Mucosa of descending colon (tissue), 3 donors: ENCODE measurements at places on chromosomes 3 and 15. TPM values are rescaled to one million over a fixed set of nuclear protein-coding genes. Genes with fewer than 3 reads are reported as not detected.

DNA sequence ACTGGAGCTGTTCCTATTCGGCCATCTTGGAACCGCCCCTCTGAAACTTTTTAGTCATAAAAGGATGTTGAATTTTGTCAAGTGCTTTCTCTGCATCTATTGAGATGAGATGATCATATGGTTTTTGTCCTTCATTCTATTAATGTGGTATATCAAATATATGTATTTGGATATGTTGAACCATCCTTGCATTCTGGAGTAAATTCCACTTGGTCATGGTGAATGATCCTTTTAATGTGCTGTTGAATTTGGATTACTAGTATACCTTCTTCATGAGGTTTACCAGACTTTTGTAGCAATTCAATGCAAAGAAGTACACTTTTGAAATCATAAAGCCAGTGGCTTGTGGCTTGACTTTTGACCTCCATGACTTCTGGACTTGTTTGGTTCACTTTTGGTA, 33.4 kb upstream of the XRN1 start:
- no peak for DNase-seq

DNA sequence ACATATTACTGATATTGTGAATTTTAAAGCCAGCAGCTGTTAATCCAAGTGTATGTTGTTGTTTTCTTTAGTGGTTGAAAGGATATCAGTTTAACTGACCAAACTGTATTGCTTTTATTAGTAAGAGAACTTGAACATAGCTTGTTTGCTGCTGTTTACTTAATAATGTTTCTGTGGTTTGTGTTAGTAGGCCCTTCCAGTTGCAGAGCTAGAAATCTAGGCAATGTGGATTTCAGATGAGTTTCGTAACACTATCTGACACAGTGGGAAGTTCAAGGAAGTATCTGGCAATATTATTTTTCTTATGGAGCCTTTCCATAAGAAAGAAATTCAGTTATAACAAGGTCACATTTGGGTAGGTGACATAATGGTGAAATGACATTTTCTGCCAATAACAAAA, 18.5 kb downstream of the ZNF609 start:
- DNase-seq, result no peak

CATSPER2 gene
- total RNA-seq, result 10.8 TPM

DNA sequence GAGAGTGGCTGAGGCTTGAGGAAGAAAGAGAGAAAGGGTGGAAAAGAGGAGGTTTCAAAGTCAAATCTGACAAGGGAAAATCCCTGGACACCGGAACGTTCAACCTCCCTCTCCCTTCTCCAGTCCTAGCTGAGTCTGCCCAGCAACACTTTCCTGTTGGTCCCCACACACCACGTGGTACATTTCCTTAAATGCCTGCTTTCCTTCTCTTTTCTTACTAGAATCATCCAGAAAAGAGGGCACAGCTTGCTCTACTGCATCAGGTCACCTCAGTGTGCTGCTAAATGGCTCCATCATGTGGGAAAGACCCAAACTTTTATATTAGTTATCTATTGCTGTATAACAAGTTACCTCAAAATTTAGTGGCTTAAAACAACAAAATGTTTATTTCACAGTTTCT, 181.2 kb downstream of the NECTIN3 start:
- DNase-seq, result no peak

DNA sequence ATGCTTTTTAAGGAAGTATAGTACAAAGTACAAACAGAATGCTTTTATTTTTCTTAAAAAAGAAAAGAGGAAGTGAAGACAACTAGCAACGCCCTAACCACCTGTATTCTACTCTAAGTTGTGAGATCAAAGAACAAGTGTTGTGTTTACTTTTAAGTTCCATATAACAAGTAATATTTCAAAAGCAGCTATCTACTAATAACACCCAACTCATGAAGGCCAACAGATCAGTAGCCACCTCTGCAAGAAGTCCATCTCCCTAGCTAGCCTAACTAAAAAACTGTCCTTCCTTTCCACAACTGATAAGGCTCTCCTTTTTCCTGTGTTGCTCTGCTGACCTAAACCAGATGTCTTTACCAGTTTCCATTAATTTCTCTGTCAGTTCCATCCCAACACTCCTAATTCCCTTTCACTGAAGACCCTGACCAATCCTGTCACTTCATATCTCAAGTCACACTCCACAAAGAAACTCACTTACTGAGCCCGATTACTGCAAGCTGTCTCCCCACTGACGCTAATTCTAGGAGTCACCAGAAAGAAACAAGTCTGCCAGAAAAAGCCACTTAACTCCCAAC, 26.9 kb downstream of the PHC3 start:
- DNase-seq, result no peak

GRCh38 chr3:184740509-184741258, 28.8 kb upstream of the MAGEF1 start:
- no peak for DNase-seq

GRCh38 chr3:42099020-42099765, 8.0 kb downstream of the TRAK1 start:
- DNase-seq, result no peak

GRCh38 chr3:83821506-83821905, 1137.3 kb upstream of the CADM2 start:
- no peak for DNase-seq
